Sigmoid colon (tissue), 7 donors: ENCODE measurements at places on chromosomes 5 and 9. TPM values are rescaled to one million over a fixed set of nuclear protein-coding genes. Genes with fewer than 3 reads are reported as not detected.

The RNF224 gene
- polyA plus RNA-seq, result not detected

The FUT7 gene
- not detected for polyA plus RNA-seq

The RAPGEF1 gene
- 20.3 TPM for polyA plus RNA-seq

The SLC6A18 gene
- 0.07 TPM for polyA plus RNA-seq

- H3K4me1 ChIP-seq, result no peaks in the 10 kb centered on the region
- peak; percentile 76 for DNase-seq
- no peak overlapping the region for H3K27ac ChIP-seq
These were observed 16.7 kb upstream of the HSD17B4 start for GRCh38 chr5:119435436-119436132.

- H3K36me3 ChIP-seq, result no peaks in the 10 kb centered on the region
- no peak for DNase-seq
- H3K27me3 ChIP-seq, result no peaks in the 10 kb centered on the region
- H3K4me3 ChIP-seq, result no peak overlapping the region
- H3K4me1 ChIP-seq, result peaks cover 36% of the 10 kb centered on the region
These were observed 3.5 kb upstream of the TNIP1 start for GRCh38 chr5:151084363-151084762.

DNA sequence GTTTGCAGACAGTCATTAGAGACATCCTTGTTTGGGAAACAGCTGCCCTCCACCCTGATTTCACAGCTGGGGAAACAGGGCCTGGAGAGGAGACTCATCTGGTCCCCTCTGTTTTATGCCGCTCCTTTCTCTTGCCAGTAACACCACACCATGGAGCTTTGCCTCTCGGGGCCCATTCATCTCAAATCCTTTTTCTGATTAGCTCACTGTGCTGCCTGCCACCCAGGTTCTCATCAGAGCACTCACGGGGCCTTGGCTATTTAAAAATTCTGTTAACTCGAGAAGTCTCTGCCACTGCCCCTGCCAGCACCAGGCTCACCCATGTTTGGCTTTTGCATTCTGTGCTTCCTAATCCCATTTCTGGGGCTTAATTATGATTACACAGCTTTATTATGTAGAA is 36.8 kb upstream of the C5orf58 start:
- H3K27me3 ChIP-seq, result no peaks in the 10 kb centered on the region
- no peak overlapping the region for H3K4me3 ChIP-seq
- H3K36me3 ChIP-seq, result no peaks in the 10 kb centered on the region
- DNase-seq, result no peak
- no peaks in the 10 kb centered on the region for H3K4me1 ChIP-seq

DNA sequence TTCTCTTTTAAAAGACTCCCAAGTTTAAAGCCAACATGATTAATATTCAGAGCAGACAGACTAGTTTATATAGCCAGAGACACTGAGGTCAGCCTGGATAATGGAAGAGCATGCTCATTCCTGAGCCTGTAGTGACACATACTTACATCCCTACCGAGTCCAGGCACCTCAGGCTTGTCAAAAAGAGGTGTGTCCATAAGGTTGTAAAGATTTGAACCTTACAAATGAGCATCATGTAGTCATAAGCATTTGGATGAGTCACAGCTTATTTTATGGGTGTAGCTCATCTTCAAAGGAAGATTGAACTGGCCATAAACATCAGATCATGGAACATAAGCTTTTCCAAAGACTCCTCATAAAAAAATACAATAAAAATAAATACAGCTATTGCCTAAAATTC is 333.5 kb downstream of the EFNA5 start:
- H3K4me1 ChIP-seq, result peaks cover 5% of the 10 kb centered on the region
- H3K36me3 ChIP-seq, result no peaks in the 10 kb centered on the region
- DNase-seq, result no peak
- no peak overlapping the region for H3K4me3 ChIP-seq
- H3K27me3 ChIP-seq, result no peaks in the 10 kb centered on the region
